Transverse colon (tissue), 4 donors: ENCODE measurements at places on chromosomes 6 and 20. TPM values are rescaled to one million over a fixed set of nuclear protein-coding genes. Genes with fewer than 3 reads are reported as not detected.

GTSF1L gene
- not detected for total RNA-seq

CITED2 gene
- total RNA-seq = 112 TPM

ULBP1 gene
- total RNA-seq = not detected

DNMT3B gene
- 6.8 TPM for total RNA-seq

HNF4A gene
- total RNA-seq = 173 TPM

TUBB2B gene
- 2.9 TPM for total RNA-seq

SLC24A3 gene
- total RNA-seq = 4.4 TPM

HMGA1 gene
- 23.2 TPM for total RNA-seq
